ENCODE measurements at places on chromosomes 3 and 15.

- no peak for DNase-seq
Observed at GRCh38 chr3:109033000-109033660, 79.5 kb upstream of the GUCA1C start.

DNA sequence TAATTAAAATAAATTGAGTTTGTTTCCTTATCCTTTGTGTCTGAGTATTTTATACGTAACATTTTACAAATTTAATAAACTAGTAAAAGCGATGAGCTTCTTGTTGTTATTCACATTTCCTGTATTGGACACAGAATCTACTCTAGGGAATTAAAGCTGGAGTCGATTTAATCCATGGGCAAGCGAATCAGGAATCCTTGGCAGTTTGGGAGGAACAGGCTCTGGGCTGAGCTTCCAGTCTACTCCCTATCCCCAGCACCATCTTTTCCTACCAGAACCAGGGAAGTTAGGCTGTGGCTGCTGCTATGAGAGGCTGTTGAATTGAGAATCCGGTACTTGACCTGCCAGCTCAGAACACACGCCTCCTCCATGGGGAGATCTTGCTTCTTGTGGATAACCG, 437.3 kb upstream of the TPM1 start:
- no peak for DNase-seq

GRCh38 chr15:68126396-68126795, 72.3 kb downstream of the PIAS1 start:
- no peak for DNase-seq

GRCh38 chr15:74403991-74404563, 29.7 kb downstream of the SEMA7A start:
- DNase-seq = no peak

DNA sequence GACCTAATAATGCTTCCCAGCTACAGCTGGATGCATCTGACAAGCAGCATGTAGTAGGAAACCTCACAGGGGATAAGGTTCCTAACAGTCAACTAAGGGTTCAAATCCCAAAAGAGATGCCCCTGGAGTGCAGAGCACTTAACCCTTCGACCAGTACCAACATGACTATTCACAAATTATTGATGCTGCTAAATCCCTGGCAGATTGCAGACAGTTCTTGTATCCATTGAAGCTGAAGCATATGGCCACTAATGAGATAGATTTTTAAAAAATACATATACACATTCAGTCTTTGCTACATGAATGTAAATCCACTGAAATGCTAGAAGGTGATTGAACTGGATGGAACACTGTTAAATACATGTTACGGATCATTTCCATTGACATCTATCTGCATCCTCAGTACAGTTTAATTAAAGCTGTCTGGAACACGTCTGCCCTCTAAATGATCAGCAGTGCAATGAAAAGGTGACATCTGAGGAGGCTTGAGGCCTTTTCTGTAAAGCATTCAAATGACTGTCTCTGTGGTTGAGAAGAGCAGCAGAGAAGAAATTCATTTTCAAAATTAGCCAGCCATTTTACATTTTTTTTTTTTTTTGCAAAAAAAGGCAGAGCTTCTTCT, 19.5 kb upstream of the NANOGP8 start:
- DNase-seq = no peak

DNA sequence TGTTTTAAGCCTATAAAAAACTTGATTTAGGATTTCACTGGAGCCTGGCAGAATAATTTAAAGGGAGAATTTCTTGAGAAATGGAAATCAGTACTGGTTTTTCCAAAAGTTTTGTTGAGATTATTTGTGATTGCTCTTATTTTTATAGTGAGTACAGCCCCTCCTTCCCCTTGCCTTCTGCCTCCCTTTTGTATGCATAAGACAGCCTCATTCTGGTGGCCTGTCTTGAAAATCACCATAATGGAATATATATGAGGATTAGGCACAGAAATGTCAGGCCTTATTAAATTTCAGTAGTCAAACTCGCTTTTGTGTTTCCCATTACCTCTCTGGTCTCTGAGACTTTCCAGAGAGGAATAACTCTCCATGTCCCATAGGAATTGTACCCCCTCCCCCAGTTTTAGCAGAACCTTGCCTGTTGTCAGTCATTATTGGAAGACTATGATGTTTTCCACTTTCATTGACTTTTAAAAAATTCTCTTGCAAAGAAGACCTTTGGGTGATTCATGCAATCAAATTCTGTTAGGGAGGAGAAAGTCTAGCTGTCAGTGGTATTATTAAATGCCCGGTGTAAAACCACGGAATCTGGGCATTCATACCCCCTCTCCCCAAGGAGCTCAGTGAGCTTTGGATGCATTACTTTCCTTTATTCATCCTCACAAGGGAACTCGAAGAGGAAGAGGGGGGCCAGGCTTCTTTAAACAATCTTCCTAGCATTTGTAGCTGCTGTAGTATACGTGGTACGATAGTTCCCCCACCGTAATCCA, 171.6 kb upstream of the TSC22D2 start:
- DNase-seq = no peak

GRCh38 chr15:87850916-87851315, 405.6 kb downstream of the NTRK3 start:
- no peak for DNase-seq

- peak; percentile 24 for DNase-seq
Observed at GRCh38 chr3:185353823-185354614, 8.9 kb upstream of the MAP3K13 start.

DNA sequence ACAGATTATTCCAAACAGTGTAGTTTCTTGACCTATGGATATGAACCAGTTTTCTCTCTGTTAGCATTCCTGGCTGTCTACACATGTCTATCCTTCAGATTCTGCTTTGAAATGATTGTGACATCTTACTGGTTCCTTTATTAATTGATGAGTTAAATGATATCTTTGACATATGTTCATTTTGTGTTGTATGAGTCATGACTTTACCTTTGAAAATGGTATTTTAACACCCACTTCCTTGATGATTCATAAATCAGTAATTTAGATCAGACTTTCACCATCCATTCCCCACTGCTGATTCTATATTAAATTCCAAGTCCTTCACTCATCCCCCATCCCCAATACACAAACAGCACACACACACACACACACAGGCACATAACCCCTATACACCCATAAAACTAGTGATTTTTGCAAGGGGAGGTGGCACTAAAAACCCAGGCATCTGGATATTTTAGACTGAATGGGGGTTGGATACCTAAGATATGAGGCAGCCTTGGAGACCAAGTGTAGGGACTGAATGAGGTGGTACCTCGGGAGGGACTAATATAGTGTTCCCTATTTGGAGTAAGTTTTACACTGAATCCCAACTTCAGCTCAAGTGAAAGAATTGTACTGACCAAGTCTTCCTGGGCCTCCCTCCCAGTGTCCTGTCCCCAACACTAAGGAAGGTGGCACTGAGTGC, 9.7 kb downstream of the CCK start:
- no peak for DNase-seq

GRCh38 chr3:196344663-196345062, 6.5 kb upstream of the TM4SF19 start:
- DNase-seq = no peak

GRCh38 chr3:125437631-125438435, 62.7 kb upstream of the ZNF148 start:
- DNase-seq = peak; percentile 58

DNA sequence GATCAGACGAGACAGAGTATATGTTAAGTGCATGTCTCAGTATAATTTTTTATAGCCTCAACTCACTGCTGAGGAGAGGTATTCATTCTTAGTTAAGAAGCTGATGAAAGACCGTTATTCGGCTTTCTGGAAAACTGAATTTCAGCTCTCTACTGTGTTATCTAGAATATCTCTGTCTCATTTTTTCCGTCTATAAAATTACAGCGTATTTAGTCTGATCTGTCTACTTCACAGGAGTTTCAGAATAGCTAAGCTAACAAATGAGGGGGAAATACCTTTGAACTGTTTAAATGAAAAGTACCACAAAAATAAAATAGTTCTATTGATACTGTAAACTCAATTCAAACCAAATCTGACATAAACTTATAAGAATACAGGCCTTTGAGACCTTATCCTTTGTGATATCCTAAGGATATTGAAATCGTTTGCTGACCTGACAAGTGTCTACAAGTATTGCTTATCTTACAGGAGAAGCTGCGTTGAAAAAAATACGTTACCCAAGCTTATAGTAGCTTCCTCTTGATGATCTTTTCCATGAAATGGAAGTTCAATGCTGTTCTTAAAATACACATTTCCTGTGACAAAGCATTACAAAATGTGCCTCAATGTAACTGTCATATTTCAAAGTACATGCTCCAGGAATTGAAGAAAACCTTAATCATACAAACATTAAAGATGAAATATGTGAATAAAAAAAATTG, 104.6 kb downstream of the IL1RAP start:
- no peak for DNase-seq

- no peak for DNase-seq
Observed at GRCh38 chr15:92719021-92719420, 63.4 kb upstream of the FAM174B start.

DNA sequence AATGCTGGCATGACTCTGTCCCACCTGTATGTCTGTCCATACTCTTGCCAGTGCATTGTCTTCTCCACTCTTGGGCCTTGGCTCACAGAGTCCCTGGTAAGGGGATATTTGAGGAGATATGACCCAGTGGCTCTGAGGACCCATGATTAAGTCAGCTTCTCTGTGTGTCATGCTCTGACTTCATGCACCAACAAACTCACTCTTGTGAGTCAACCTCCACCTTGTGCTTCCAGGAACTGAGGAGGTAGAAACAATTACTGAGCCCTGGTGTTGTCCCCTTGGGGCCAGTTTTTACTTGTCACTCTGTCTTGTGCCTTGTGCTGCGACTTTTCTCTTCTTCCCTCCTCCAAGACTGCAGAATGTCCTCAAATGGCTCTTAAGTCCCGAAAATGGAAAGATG, 127.1 kb downstream of the ABHD5 start:
- no peak for DNase-seq

GRCh38 chr15:67839499-67839928, 331 bp downstream of the RNU6-1 start:
- DNase-seq = no peak

GRCh38 chr3:8286086-8286485, 215.5 kb upstream of the LMCD1 start:
- no peak for DNase-seq

DNA sequence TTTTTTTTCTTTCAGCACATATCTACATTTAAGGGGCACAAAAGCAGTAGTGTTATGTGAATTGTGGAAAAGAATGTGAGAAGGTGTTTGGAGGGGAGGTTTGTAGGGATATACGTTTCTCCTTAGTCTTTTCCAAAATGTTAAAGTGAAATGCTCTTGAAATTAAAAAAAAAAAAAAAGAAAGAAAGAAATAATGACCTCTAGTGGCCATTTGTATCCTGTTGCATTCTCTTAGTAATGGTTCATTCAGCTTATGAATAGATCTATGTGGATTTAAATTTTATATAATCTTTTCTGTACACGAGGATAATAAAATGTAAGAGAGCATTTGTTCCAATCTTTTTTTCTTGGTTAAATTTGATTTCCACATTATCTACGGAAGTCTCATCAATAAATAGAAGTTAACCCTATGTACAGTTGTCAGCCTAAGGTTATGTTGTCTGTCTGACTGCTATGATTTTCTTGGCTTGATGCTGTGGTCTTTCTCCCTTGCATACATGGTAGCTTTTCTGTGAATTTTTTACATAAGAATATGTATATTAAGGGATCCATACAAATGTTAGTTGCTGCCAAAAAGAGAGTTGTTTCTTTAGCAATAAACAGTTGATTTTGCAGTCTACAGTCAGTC, 1.7 kb downstream of the P2RY13 start:
- no peak for DNase-seq

Measured in hypothalamus (tissue), 51 donors.